ENCODE measurements at places on chromosomes 3 and 15.
A peak's percentile ranks its signal among the peaks of the same experiment; 100 is the strongest.

DNA sequence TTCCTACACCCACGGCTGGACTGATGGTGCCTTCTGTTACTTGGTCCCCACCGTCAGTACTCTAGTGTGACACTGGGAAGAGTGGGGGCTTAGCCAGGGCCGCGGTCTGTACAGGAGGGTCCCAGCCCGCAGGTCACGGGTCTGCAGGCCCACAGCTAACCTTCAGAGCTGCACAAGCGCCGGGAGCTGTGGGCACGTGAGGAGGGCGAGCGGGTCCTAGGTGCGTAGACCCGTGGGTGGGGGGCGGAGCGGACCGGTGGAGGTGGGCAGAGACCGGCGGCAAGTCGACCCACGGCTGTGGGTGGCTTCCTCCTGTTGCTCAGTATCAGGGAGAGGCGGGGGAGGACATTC lies 1.2 kb downstream of the TNFAIP8L3 start:
- DNase-seq = no peak

DNA sequence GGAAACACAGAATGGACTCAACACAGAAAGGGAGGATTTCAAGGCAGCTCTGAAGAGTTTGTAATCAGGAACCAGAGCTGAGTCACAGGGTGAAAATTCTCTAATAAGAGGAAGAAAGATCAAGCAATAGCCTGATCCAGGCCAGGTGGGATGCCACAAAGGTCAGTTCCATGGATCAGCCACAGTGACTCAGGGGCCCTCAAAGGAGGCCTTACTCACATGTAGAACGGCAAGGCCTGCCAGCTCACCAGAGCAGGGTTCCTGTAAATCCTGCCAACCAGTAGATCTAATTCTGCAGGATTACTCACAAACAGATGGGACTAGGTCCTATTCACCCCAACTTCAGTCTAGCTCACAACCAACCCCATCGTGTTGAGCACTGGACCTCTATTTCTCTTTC lies 78.3 kb upstream of the PPP2R3A start:
- no peak for DNase-seq

DNA sequence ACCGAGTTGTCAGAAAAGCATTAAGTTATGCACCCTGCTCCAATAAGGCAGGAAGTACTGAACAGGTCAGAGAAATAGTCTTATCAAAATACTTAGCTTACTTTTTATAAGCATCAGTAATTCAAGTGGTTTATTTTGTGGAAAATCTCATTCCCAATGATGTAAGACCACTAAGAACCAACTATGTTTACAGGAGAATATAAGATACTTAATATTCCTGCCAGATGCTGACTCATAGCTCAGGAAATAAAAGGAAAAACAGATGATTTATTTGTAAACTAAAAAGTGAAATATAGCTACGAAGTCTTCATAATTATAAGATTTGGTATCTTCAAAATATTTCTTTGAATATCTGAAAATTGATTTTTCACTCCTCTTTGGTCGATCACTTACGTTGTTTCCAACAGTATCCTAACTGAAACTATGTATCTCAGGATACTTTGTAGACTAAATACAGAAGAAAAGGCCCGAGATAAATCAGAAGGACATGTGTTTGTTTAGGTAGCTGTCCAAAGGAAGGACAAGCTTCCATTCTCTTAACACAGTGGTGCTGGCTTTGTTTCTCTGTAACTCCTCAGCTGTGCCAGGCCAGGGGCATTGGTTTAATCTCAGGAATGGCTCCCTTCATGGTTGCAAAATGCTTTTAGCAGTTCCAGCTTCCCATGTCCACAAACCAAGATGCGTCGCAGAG lies 295.8 kb downstream of the GBE1 start:
- no peak for DNase-seq

- DNase-seq = peak; percentile 88
These were observed at the start of gene GADL1 for GRCh38 chr3:30894521-30895251. Gene GADL1, minus strand, starts transcription at chr3:30894661. Its CDS starts 47 bp downstream, at chr3:30894614.

DNA sequence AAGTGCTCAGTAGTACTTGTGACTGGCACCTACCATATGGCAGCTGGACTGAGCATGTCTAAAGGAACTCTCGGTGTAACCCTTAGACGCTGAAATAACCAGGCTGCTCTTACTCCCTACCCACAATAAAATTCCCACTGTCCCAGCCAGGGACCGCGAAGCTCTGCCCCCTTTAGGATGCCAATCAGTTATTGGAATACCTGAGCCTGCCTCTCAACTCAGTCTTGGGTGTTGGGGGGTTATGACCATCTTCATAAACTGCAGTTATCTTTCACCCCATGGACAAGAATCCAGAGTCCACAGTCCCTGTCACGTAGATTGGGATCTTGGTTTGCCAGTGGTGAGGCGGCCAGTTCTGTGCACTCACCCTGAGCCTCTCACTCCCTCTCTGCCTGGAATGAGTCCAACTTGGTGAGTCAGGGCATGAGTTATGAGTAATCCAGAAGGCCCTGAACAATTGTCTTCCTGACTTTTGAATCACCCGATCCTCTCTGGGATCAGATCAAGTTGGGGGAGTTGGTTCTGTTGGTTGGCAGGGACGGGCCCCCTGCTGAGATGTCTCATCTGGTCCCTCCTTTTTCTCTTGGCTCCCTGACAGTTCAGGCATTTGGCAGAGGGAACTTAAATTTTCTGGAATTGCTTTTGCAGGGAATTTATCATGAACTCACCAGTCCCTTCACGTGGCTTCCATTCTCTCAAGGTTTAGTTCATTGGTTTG lies 120.1 kb upstream of the UBE2E1 start:
- no peak for DNase-seq

- no peak for DNase-seq
These were observed 218.1 kb downstream of the ADAMTSL3 start for GRCh38 chr15:83871808-83872559.

- no peak for DNase-seq
These were observed 895 bp downstream of the HYKK start for GRCh38 chr15:78508272-78508671.

- no peak for DNase-seq
These were observed 43.3 kb upstream of the SLCO2A1 start for GRCh38 chr3:134072881-134073582.

GRCh38 chr3:82494977-82495489 lies 733.6 kb upstream of the GBE1 start:
- no peak for DNase-seq

DNA sequence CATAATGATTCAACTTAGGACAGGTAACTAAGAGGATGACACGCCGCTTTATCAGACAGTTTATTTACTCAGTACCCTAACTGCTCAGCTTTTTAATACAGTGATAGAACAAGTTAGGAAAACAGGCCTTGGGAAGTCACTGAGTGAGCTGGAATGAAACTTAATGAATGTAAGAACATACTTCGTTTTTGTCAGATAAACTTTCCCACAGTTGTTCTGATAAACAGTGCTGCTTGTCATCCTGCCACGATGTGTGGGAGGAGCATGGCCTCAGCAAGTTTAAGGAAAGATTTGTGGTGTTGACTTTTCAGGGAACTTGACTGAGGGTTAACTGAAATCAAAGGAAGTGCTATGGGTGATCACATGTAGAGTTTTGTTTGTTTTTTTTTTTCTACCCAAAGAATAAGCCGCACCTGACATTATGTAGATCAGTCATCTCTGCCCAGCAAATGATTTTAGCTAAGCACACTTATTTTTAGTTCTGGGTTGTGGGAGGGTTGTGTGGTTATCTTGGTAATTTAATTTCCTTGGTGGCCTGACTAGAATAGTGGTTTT lies 5.6 kb upstream of the P2RY14 start:
- no peak for DNase-seq

- no peak for DNase-seq
These were observed 101.3 kb downstream of the UBE2E2 start for GRCh38 chr3:23304424-23304823.

- DNase-seq = no peak
These were observed 25.4 kb downstream of the ADPGK start for GRCh38 chr15:72758182-72758581.

DNA sequence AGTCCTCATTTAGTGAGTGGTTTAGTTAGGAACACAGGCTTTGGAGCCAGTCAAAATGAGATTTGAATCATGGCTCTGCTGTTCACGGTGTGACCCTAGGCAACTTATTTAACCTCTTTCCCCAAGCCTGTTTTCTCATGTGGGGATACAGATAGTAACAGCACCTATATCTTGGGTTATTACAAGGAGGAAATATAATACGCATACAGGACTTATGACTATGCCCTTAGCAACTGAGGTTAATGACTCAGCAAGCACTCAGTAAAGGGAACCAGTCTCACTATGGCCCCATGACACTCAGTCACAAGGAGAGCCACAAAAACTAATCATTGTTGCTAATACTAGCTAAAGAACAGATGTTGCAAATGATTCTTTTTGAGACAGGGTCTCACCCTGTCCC lies 45.9 kb downstream of the SUMF1 start:
- DNase-seq = no peak

DNA sequence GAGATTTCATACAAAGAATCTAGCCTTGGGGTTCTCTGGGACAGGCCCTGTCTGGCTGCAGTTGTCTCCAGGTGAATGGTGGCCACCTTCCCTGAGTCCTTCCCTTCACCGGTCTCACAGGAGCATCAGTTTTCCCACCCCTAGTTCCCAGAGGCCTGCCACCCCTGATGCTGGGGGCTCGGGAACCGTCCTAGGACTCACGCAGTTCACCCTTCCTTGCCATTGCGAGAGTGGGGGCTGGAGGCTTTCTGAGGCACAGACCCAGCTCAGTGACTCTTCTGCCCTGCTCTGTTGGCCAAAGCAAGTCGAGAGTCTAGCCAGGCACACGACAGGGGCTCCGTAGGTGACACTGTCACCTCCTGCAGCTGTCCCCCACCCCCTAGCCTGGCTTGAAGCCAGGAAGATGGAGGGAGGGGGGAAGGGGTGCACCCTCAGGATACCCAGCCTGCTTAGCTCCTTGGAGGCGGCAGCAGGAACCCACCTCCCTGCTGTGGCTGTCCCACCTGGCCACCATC lies 130.3 kb downstream of the NUP210 start:
- peak; percentile 42 for DNase-seq

DNA sequence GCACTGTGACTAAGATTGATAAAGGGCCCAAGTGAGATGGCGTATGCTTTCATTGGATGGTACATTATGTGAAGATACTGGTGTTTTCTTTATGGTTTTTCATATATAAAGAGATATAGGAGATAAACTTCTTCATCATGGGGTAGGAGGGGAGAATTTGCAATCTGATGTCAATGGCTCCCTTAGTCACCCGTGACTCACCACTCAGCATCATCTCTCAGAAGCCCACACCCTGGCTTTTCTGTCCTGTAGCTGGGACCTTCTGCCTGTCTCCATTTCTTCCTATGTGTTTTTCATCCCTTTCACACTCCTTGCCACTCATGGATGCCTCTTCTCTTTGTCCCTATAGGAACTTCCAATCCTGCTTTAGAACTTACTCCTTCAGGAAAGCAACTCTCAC lies 114.3 kb upstream of the SEMA6D start:
- no peak for DNase-seq

DNA sequence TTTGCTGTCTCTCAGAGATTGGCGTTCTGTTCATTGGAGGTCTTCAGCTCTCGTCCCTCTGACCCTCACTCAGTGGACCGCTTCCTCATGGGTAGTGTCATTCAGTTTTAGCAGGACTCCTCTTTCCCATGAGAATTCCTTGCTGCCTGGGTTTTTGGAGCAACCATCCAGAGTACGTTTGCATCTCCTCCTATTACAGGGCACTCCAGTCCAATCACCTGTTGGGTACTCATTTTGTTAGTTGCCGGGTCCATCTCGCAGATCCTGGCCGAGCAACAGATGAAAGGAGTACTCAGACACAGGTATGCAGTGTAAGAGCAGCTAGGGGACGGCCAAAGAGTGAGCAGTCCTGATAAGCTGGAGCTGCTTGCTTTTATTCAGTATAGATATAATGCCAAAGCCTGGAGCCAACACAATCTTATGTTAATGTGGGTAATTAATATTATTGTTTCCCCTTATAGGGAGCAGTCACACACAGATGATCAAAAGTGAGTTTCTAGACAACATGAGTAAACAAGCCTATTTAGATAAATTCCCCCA lies 49.6 kb downstream of the ISG20 start:
- DNase-seq = no peak

GRCh38 chr3:30349507-30349906 lies 256.9 kb upstream of the TGFBR2 start:
- peak; percentile 66 for DNase-seq

DNA sequence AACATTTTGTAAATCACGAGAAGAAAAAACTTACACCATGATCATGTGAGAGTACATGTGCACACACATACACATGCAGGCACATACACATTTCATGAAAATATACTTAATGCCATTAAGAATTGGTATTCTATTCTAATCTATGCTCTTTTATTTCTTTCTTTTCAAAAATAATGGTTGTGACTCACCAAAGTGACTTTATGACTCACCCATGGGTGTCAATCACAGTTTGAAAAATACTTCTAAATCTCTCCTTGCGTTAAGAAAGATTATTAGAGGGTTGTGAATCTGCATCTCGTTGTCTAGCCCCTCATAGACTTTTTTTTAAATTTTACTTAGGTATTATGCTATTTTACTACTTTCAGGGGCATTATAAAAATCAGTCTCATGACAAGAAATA lies 254.2 kb downstream of the TUSC7 start:
- DNase-seq = no peak

DNA sequence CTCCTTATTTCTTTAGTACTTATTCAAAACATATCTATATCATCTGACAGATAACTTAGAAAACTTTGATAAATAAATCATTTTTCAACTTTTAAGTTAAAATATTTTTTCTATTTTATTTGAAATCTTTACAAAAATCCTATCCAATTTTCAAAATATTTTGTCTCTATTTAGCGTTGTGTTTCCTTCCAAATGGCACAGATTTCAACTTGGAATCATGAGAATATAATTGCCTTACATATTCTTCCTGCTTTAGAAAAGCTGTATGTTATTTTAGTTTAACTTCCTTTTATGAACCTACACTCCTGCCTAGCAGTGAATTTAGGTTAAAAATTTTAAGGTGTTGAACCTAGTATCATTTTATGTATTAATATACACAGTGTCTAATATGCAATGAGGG lies 38.2 kb downstream of the BCHE start:
- no peak for DNase-seq

- DNase-seq = peak; percentile 31
These were observed 725 bp upstream of the SCAMP2 start for GRCh38 chr15:74873756-74874424.
